Fibroblast of skin of left biceps (primary cell): ENCODE measurements at places on chromosomes 2 and 18.

DNA sequence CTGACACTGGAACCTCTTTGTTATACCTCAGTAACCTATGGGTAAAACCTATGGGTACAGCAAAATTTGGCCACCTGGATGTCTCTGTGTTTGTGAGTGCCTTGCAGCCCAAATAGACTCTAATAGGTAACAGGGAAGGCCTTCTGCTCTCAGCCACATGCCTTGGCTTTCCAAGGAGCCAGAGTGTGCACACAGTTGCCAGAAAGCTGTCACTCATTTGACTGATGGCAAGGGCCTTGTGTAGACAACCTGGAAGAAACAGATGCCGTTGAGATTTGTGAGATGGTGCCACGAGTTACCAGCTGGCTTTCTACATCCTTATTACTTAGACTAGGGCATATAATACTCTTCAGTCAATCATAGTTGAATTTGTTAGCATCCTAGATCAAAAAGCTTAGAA lies 90.1 kb upstream of the RAB12 start:
- DNase-seq, result no peak

DNA sequence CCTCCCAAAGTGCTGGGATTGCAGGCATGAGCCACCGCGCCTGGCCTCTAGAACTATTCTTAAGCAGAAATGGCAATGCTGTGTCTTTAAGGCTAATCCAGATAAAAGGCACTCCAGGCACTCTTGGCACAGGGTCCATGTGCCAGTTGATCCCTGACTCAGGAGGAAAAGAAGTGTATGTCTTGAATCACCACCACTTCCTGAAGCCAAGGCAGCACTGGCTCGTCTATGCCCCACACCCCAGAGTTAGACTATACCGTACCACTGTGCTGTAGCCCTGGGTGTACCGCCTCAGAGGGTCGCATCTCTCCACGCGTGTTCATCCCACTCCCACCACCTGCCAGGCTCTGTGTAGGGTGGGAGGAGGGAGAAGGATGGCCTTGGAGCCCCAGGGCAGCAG lies 9.0 kb downstream of the TNFRSF11A start:
- no peak for DNase-seq

DNA sequence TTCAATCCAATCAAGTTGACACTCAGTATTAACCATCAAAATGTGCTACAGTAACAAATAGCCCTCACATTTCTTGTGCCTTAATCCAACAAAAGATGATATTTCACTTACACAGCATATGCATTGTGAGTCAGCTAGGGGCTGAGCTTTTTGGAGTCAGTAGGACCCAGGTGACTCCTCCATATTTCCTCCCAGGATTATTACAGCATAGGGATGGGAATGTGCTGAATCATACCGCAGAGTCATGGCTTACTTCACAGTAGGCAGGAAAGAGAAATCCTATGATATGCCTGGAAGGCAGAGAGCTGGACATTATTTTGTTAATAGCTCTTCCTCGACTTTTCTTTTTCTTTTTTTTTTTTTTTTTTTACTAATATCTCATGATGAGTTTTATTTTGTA lies 153.3 kb downstream of the TMEM182 start:
- peak; percentile 25 for DNase-seq

DNA sequence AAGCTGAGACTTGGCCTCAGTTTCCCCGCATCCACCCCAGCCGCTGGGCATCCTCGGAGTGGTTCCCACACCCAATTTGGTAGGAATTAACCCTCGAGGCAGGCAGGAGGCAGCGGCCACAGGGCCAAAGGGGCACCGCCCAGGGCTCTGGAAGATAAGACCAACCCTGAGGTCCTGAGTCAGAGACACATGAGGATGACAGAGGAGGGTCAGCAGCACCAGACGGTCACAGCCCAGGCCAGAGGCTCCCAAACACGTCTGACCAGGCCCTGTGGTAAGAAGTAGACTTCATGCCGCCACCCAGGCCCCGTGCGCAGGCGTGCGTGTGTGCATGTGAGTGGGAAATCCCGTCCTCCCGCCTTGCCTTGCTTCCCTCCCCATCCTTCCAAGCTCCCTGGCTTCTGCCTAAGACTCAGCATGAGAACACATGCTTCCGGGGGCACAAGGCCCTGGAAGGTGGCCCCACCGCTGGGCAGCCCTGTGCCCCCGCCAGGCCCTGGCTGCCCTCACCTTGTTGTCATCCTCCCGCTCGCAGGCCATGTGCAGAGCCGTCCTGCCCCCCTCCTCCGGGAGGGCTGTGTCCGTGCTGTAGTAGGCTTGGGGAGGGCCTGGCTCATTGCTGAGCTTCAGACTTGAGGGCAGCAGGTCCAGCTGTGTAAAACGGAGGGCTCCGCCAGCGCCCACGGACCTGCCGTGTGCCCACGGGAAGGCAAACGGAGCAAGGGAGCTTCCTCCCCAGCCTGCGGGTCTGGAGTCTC lies 46.3 kb downstream of the ANKMY1 start:
- no peak for DNase-seq

DNA sequence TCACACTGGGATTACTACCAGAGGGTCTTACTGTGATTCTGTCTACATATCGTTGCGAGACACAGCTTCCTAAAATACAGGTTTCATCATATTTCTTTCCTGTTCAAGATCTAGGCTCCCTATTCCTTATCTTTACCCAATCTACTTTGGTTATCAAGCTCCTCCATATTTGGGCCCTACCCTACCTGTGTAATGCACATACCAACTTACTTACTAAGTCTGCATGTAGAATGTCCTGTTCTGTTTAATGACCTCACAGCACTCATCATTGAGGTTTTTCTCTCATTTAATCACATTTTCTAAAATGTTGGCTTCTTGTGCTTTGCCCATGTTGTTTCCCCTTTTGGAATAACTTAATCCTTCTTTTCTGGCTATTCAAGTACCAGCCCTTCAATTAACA lies 551.1 kb downstream of the ZEB2 start:
- no peak for DNase-seq

DNA sequence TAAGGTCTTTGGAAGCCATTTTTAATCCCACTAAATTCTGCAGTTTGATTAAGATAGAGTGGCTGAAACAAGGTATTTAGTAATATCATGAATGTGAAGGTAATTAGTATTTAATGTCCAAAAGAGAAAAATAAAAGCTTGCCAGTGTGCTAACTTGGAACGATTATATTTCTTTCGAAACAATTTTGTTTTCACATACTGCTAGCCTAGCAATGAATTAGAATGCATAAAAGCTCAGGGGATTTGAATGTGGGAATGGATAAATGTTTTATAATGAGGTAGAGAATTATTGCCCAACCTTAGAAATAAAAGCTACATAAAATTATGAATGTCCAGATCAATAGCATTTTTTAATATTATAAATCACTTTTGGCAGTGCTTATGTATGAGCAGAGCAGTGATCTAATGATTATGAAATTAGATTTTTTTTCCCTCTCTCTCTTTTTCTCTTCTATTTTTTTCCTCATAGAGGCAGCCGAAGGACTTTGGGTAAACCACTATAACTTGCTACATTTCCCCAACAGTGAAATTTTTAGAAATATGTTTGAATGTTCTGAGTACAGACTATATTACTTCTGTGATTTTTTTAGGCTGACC lies 75.5 kb downstream of the PLCL1 start:
- no peak for DNase-seq

DNA sequence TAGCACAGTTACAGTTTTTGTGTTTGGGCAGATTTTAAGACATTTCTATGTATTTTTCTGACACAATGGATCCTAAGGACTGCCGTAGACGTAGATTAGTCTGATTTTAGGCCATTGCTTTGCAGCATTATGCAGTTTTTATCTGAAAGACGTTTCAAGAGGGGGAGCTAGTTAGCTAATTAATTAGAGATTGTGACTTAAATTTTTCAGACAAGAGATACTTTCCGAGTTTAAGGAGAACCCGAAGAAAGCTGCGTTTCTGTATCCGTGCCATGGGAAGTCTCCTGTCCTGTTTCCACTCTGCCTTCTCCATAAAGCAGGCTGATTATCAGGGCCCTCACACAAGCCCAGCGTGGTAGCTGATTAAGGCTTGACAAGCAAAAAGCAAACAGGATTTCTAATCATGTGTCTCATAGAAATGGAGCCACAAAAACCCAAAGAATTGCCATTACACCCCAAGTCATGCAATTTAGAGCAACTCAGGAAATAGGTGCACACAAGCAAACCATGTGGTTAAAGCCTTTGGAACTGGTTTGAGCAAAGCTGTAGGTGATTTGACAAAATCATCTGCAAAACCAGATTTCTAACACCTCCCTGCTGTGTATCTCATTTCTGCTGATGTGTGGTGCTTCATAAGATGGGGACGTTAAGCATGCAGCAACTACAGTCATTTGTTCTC lies 808.1 kb downstream of the RNF144A start:
- DNase-seq, result peak; percentile 16

- DNase-seq, result no peak
These were observed 125.0 kb downstream of the SETBP1 start for GRCh38 chr18:44805643-44806042.

DNA sequence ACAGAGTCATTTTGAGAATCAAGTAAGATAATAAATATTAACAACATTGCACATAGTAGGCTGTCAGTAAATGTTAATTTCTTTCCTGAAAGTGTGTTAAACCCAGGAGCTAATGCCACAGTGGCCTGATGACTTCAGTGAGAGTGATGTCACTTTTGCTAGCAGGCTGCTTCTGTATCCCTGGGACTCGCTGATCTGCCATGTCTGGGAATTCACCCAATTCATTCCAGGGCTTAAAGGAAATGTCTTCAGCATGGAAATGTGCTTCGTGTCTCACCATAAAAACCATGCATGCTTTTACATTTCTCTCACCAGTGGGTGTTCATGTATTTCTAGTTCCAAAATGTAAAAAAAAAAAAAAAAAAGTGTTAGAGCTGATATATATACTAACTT lies 56.8 kb upstream of the MAPRE3 start:
- DNase-seq, result no peak

DNA sequence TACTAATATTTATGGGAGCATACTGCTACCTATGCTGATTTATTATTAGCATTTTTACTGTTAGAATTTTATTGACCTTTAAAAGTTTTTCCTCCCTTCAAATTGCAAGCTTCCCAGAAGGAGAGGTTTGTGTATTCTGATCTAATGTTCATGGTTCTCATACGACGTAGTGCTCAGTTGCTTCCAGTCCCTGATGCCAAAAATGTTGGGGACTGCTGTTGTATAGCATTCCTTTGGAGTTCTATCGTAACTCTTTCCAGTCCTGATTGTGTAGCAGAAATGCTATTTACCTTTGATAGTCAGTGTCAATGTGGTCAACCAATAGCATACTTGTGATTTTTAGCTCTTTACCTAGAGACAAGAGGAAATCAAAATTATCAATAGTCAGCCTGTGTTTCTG lies 69.5 kb upstream of the ZSWIM2 start:
- DNase-seq, result no peak

DNA sequence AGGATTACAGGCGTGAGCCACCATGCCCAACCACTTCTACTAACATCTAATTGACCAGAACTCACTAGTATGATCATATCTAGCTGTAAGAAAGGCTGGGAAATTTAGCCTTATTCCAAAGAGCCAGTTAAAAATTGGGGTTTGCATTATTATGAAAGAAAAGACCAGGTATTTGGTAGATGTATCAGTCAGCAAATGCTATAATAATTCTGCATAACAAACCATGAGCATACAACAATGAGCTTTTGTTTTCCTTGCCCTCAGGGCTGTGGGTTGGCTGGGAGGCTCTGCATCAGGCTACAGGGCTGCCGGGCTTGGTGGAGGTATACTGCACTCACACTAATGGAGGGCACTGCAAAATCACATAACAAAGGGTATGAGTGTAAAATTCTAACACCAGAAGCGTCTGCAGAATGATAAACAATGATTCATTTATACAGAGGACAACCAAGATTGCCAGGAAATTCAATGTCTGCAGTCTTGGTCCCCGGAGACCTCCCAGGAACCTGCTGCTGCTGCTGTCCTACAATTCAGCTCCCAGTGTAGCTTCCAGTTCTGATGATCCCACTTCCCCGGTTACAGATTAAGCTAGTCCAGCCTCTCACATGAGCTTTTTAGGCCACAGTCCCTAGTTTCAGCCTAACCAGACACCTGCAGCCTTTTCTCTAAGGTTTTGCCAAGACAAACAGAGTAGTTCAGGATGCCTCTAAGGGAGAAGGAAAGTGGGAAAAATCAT lies 32.2 kb upstream of the ST3GAL5 start:
- no peak for DNase-seq

GRCh38 chr2:31219131-31219969 lies 2.0 kb upstream of the CAPN14 start:
- DNase-seq, result no peak

- DNase-seq, result peak; percentile 32
These were observed 217.3 kb upstream of the HS6ST1 start for GRCh38 chr2:128535953-128536352.

- no peak for DNase-seq
These were observed 692.9 kb downstream of the SLC4A3 start for GRCh38 chr2:220320326-220320725.

DNA sequence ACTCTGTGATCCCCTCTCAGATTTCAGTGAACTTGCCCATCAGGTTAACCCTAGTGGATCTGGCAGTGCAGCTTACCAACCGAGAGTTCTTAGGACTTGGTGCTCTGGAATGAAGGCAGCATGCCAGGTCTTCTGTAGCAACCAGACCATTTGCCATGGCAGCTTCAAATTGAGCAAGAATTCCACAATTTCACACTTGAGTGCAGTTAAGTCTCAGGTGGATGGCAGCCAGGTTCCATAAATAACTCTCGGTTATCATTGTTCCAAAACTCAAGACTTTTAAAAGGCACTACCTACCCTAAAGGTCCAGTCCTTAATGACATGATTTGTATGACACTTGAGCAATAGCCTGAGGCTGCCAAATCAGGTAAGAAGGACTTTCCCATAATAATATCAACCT lies 48.1 kb downstream of the GALNT3 start:
- no peak for DNase-seq
